ENCODE measurements at places on chromosomes 16 and 17. TPM values are rescaled to one million over a fixed set of nuclear protein-coding genes. Genes with fewer than 3 reads are reported as not detected.

The SSTR5 gene
- total RNA-seq = not detected

The GPR142 gene
- total RNA-seq = not detected

The KRT31 gene
- not detected for total RNA-seq

The NXPH3 gene
- total RNA-seq = 0.19 TPM

The TPSG1 gene
- not detected for total RNA-seq

The EFCAB5 gene
- 0.15 TPM for total RNA-seq

The DPEP3 gene
- not detected for total RNA-seq

The TEKT1 gene
- total RNA-seq = not detected

DNA sequence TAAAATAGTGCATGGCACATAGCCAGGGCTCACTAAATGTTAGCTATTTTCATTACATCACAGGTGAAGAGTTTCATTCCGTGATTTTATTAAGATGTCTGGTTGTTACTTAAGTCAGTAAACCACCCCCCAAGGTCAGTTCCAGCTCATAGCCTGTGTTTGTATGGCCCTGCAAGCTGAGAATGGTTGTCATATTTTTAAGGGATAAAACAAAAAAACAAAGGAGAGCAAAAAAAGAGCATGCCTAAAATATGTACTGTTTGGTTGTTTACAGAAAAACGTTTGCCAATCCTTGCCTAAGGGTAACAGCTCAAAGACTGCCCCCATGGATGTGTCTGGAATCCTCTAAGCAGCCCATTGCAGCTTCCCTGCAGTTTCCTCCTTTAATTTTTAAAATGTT, 329.6 kb downstream of the CA10 start:
- no peak for DNase-seq

DNA sequence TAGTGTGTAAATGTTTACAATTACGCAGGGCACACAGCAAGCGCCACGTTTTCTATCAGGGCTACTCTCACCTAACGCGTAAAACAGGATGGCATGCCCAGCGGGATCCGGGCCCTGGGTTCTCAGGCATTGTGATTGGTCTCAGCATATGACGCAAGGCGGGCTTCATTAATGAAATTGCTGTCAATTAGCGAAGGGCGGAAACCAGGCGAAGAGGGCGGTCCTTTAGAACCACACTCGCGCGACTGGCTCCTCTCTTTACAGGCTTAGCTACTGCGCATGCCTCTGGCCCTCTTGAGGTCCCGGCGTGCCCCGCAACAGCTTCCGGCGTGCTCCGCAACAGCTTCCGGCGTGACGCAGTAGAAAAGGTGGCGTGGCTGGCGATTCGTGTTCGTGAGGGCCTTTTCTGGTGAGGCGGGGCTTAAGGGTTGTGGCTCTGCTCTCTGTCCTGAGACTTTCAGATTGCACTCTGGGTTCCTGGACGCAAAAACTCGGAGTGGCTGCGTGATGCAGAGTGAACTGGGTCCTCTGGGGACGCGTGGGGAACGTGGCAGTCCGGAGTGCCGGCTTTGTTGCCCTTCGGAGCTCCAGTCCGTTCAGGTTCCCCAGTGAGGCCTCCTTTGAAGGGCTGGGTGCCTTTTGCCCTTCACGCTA, 9.2 kb downstream of the OR2C1 start:
- peak; percentile 80 for DNase-seq

- no peak for DNase-seq
Observed at GRCh38 chr17:75846692-75847613, 2.7 kb upstream of the UNC13D start.

- DNase-seq = no peak
Observed at GRCh38 chr17:41176744-41177387, 1.2 kb downstream of the KRTAP4-2 start.

DNA sequence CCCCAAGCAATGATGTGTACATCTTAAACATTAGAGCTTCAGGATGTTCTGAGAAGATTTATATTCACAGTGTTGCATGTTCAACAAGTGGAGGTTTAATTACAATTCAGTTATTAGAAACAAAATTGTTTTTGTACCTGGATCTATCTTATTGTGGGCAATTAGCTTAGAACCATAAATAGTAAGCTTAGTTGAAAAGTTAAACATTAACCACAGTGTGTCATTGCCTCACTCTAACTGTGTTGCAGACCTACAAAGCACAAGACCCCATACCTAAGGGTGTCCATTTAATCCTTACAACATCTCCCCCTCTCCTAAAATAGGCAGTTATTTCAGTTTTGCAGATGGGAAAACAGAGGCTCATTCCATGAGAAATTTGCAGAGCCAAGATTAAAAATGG, 632.0 kb upstream of the SOX9 start:
- no peak for DNase-seq

GRCh38 chr17:42251115-42251514, 25.1 kb downstream of the STAT5B start:
- DNase-seq = no peak

- DNase-seq = no peak
Observed at GRCh38 chr16:28072087-28072486, 8.6 kb upstream of the GSG1L start.

DNA sequence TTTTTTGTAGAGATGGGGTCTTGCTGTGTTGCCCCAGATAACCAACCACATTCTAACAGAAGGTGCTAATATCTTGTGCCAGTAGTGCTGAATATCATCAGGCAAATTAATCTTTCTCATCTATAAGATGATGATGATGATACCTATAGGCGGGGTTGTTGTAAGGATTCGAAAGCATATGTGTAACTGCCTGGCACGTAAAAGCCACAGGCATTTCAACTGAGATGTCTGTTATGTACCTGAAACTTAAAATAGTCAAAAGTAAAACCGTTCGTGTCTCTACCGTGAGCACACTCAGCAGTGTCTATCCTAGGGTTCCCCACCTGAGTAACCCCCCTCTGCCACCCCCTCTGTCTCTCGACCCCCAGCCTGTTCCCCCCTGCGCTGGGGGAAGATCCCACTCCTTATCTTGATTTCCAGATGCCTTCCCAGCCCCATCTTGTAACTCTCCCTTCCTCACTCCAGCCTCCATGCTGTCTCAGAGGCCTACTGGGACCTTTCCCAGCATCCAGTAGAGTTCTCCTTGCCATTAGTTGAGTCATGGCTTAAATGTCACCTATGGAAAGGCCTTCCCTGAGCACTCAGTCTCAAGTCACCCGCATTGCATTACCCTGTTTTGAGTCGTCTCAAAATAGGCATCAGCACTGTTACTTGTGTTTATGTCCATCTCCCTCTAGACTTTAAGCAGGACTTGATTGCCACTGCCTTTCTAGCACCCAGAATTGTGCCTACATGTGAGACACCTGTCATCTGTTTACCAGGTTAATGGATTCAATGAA, 34.1 kb downstream of the CDRT15 start:
- DNase-seq = no peak

GRCh38 chr17:30558686-30559545, 81.7 kb downstream of the GOSR1 start:
- no peak for DNase-seq

- DNase-seq = no peak
Observed at GRCh38 chr17:55149485-55149884, 115.3 kb upstream of the HLF start.

DNA sequence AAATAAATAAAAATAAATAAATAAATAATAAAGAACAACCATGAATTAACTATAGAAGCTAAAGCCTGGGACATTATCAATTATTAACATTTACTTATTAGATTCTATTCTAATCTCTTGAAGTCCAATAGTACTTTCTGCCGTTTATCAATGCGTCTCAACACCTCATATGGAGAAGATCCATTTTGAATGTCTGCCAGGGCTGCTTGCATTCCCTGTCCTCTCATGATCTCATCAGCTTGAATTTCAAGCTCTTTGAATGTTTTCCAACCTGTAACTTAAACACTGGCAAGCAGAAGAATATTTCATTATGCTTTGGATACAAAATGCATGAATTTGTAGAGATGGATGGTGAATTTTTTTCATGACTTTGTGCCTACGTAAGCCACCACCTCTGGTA, 191.9 kb upstream of the ANKFN1 start:
- DNase-seq = no peak

DNA sequence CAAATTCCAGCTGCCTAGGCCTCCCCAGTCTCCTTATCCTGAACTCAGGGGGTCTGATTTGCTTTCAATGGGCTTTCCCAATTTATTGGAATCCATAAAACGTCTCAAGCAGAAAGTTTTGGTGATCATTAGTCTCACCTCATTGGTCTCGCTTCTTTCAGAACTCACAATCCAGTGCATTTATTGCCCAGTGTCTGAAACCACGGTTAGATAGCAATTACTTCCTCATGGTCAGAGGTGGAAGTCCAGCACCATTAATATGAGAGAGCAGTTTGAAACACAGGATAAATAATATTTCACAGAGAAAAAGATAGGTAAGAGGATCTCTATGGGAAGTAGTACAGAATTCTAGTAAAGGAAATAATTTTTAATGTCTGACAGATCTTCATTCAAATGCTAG, 128.7 kb downstream of the TOX3 start:
- DNase-seq = no peak

DNA sequence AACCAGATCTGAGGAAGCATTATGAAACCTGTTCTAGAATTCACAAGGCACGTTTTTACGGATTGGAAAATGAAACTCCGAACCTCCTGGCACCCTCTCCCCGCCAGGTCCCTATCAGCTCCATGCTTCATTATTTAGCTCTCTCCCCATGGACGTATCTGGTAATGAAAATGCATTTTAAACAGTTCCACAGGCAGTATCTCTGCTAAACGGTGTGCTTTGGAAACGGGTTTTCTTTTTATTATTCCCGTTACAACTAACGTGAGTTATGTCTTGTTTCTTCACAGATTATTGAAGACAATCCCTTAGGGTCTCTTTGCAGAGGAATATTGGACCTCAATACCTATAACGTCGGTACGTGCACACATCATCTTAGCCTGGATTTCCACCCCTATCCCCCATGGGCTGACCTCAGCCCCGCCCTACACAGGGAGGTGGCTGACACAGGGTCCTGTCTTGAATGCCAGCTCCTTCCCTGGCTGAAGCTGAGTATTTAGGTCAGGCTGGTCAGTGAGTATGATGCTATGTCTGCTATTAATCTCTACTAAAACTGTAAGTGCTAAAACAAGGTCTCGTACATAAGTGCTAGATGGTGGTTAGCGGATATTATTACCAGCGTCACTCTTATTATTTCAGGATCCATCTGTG, 82.9 kb downstream of the SDR42E1 start:
- DNase-seq = no peak

GRCh38 chr16:80792031-80792430, 12.4 kb downstream of the CDYL2 start:
- DNase-seq = no peak

DNA sequence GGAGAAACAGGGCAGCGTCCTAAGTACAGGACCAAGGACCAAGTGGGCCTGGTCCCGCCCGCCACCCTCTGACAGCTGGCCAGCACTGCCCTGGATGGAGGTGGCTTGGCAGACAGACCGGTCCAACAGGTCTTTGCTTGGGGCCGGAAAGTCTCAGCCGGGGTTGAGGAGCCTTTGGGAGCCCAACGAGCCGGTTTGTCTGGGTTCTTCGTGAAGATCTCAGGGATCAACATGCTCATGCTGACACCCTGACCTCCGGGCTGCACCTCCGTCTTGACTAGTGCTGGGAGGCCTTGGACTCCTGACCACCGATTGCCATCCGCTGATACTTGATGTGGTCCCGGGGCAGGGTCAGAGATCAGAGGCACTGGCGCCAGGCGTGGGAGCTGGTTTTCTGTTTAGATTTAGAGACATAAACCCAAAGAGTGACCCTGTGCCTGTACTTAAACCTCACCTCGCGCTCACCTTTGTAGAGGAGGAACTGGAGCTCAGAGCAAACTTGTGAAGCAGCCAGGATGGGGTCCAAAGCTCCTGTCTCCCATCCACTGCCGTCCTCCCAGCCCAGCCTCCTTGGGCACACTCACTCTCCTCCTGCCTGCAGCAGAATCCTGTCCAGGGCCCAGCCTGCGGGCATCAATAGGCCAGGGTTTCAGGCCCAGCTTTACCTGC, 92.1 kb upstream of the GSE1 start:
- DNase-seq = no peak

DNA sequence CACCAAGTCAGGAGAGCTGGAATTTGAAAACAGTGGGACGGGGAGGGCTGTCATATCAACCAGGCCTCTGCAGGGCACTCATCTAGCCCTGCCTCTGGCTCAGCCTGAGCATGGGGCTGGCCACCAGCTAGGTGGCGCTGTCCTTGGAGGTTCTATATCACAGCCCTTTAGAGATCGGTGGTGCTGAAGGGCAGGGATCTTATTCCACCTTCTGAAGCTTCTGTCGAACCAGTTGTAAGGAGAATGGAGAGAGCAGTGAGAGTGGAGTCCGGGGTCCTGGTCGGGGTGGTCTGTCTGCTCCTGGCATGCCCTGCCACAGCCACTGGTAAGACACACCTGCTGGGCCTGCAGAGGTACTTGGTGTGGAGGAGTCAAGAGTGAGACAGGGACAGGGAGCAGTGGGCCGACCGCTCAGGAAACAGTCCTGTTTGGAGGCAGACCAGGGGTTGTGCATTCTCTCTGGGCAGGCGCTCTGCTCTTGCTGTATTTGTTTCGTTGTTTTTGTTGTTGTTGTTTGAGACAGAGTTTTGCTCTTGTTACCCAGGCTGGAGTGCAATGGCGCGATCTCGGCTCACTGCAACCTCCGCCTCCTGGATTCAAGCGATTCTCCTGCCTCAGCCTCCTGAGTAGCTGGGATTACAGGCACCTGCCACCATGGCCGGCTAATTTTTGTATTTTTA, at the start of gene CES3:
CES3 (plus strand) TSS at position 202 of the 680 bp plus-strand sequence; CDS start at position 244, 42 bp downstream.
- peak; percentile 42 for DNase-seq

DNA sequence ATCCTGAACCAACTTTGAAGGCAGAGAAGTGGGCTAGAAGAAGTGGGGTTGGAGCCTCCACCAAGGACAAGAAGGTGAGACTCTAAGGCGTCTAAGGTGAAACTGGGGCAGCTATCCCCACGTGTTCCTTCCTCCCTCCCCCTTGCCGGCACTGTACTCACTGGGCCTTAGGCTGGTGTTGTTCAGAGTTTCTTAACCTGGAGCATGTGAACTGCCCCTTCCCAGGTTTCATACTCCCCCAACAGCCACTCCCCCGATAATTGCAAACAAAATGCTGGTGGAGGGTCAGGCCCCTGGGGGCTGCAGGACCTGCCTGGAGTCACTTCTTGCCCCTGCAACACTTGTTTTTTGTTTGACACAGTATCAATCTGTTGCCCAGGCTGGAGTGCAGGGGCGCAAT, 7.3 kb upstream of the SOCS3 start:
- no peak for DNase-seq

DNA sequence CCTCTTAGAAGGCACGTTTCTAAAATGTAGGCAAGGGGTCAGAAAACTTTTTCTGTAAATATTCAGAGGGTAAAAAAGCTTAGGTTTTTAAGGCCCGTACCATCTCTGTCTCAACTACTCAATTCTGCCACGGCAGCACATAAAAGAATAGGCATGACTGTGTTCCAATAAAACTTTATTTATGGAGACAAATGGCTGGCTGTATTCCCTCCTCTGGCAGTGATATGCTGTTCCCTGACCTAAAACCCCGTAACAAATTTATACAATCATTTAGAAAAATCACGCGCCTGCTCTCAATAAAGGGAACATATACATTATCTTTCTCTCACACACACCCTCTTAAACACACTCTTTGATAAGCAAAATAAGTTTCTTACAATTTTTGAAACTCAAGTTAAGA, 138.7 kb downstream of the ZFHX3 start:
- no peak for DNase-seq

GRCh38 chr17:55524440-55525220, 13.4 kb upstream of the SMIM36 start:
- no peak for DNase-seq

GRCh38 chr17:49783071-49783715, 5.3 kb upstream of the KAT7 start:
- DNase-seq = no peak
